CD4-positive, alpha-beta memory T cell (primary cell): ENCODE measurements at places on chromosomes 12 and 14. TPM values are rescaled to one million over a fixed set of nuclear protein-coding genes. Genes with fewer than 3 reads are reported as not detected.

GRCh38 chr14:22886500-22887259 is 3.7 kb downstream of the REM2 start:
- DNase-seq: peak; percentile 73
- H3K4me1 ChIP-seq: peaks cover 57% of the 10 kb centered on the region
- no peaks in the 10 kb centered on the region for H3K36me3 ChIP-seq
- H3K27me3 ChIP-seq: no peaks in the 10 kb centered on the region

GRCh38 chr12:13566292-13566691 is 369.8 kb downstream of the EMP1 start:
- no peak overlapping the region for H3K27ac ChIP-seq
- no peak for DNase-seq

- H3K27ac ChIP-seq: no peak overlapping the region
- no peaks in the 10 kb centered on the region for H3K27me3 ChIP-seq
- no peak for DNase-seq
Observed at GRCh38 chr12:110244372-110244771, 36.7 kb upstream of the ATP2A2 start.

- H3K27me3 ChIP-seq: no peaks in the 10 kb centered on the region
- no peaks in the 10 kb centered on the region for H3K4me1 ChIP-seq
- H3K36me3 ChIP-seq: no peaks in the 10 kb centered on the region
- H3K27ac ChIP-seq: no peak overlapping the region
- H3K4me3 ChIP-seq: no peak overlapping the region
- DNase-seq: no peak
Observed at GRCh38 chr12:24084800-24085199, 135.3 kb upstream of the SOX5 start.

DNA sequence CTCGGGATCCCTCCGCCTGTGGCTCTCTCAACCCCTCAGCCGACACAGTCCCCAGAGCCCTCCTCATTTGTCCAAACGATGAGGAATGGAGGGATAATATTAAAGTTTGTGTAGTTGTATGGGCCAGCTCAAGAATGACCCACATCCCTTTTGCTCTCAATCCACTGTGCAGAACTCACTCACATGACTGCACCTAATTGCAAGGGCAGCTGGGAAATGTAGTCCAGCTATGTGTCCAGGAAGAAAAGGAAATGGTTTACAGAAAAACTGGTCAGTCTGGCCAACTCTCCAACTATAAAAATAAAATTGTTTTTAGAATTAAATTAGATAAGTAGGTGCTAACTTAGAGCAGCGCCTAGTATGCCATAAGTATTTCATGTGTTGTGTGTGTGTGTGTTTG is 66.6 kb downstream of the GALNT8 start:
- no peaks in the 10 kb centered on the region for H3K36me3 ChIP-seq
- no peak for DNase-seq
- no peaks in the 10 kb centered on the region for H3K27me3 ChIP-seq
- H3K4me1 ChIP-seq: no peaks in the 10 kb centered on the region

DNA sequence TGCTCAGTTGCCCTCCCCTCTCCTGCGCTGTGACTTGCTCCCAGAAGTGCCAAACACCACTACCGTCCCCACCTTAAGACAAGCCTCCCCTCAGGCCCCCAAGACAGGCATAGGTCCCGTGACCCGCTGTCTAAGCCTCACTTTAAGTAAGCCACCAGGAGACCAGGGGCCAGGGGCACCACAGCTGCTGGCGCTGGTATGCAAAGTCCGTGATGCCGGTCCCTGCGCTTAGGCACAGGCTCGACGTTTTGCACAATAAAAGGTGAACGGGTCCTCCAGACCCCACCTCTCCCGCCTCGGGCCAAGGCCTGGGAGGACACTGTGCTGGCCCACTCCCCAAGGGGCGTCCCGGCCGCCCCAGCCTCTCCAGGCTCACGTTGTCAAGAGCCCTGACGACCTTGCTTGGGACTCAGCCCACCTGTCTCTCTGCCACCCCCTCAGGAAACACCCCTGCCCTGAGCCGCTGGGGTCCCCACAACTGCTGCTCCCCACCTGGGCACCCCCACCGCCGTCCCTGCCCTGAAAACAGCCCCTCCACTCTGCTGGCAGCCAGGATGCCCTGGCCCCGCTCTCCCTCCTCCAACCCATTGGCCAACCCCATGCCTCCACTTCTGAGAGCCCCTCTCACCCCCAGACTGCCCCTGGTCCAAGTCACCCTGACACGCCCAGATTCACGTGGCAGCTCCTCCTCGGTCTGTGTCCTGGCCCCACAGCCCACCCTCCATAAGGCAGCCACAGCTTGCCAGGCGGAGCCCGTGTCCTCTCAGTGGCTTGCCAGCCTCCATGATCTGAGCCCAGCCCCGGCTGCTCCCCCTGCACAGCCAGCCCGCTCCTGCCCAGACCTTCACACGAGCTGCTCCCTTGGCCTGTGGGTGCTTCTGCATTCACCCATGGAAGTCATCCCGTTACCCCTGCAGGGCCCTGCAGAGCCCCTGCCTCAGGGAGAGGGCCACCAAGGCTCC is 11.9 kb downstream of the JAG2 start:
- no peak for DNase-seq
- no peak overlapping the region for H3K27ac ChIP-seq
- H3K27me3 ChIP-seq: no peaks in the 10 kb centered on the region
- no peaks in the 10 kb centered on the region for H3K4me1 ChIP-seq
- no peaks in the 10 kb centered on the region for H3K36me3 ChIP-seq
- H3K4me3 ChIP-seq: no peak overlapping the region

DNA sequence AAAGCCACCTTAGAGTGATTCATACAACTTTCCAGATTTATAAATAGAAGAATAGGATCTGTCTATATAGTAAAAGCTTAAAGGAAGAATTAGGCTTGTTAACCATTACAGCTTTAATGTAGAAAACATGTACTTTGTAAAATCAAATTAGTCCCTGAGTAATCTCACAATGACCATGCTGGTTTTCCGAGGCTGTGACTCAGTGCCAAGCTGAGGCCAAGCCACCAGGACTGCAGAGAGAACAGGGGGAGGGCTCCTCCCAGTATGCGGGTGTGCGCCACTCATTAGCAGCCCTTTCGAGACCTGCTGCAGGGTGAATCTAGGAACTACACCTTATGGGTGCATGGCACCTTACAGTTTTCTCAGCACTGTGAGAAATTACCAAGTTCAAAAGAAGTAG is 167.0 kb downstream of the EFCAB11 start:
- H3K4me3 ChIP-seq: no peak overlapping the region
- DNase-seq: no peak
- H3K36me3 ChIP-seq: no peaks in the 10 kb centered on the region

DNA sequence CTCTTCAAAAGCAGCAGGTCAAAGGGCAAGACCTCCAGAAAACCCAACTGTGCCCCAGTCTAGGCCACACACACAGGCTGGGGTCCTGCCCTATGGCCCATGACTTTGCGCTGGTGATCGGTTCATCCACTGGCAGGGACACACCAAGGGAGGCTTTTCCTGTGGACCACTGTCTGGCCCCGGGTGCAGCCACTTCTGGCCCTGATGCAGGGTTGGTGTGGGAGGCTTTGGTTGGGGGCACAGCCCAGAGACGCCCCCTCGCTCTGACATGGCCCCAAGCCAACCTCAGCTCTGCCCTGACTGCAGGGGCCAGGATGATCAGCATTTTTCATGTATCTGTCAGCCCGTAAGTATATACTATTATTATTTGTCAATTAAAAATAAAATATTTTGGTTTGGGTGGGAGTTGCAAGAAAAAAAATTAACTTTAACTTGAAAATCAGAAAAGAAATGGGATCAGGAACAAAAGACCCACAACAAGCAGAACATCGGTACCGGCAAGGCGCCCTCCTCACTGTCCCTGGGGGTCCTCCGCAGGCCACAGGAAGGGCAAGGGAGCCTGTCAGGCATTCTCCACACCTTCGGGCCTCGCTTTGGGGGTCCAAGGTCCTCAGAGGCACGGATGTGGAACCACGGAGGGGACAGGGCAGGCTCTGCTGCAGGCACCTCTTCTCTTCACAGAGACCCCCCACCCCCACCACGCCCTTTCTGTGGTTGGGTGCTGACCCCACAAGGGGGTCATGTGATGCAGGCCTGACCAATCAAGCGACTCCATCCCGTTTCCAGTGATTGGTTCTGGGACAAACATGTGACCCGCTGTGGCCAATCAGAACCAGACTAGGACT is 181.5 kb upstream of the SFSWAP start:
- H3K27me3 ChIP-seq: no peaks in the 10 kb centered on the region
- no peak for DNase-seq
- peaks cover 16% of the 10 kb centered on the region for H3K4me1 ChIP-seq
- no peak overlapping the region for H3K4me3 ChIP-seq
- no peaks in the 10 kb centered on the region for H3K36me3 ChIP-seq

DNA sequence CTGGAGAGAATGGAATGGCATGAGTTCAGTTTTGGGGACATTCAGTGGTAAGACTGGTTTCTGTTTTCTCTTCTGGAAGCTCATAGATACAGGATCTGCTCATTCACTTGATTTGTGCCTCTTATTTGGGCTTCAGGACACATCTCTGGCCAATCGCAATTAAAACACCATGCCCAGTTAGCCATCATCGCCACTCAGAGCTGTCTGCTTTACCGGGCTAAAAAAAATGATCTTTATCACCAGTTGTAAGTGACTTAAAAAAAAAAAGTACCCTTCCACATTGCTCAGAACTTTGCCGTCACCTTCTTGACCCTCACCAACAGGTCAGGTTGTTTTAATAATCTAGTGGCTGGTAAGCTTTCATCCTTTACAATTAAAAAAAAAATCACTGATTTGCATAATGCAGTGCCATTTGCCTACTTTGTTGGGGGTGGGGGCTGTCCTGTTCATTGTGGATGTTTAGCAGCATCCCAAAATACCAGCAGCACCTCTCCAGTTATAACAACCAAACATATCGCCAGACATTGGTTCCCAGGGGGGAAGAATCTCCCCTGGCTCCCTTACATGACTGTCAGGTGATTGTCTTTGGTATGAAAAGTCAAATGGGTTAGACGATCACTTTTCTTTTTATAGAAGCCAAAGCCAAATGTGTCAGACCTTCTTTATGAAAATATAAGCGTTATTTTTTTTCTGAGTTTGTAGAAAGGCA is 150.1 kb downstream of the PRKCH start:
- DNase-seq: peak; percentile 47
- peaks cover 94% of the 10 kb centered on the region for H3K4me1 ChIP-seq
- peak overlapping the region; percentile 49 for H3K4me3 ChIP-seq
- no peaks in the 10 kb centered on the region for H3K27me3 ChIP-seq
- peak overlapping the region; percentile 66 for H3K27ac ChIP-seq
- peaks cover 16% of the 10 kb centered on the region for H3K36me3 ChIP-seq

DNA sequence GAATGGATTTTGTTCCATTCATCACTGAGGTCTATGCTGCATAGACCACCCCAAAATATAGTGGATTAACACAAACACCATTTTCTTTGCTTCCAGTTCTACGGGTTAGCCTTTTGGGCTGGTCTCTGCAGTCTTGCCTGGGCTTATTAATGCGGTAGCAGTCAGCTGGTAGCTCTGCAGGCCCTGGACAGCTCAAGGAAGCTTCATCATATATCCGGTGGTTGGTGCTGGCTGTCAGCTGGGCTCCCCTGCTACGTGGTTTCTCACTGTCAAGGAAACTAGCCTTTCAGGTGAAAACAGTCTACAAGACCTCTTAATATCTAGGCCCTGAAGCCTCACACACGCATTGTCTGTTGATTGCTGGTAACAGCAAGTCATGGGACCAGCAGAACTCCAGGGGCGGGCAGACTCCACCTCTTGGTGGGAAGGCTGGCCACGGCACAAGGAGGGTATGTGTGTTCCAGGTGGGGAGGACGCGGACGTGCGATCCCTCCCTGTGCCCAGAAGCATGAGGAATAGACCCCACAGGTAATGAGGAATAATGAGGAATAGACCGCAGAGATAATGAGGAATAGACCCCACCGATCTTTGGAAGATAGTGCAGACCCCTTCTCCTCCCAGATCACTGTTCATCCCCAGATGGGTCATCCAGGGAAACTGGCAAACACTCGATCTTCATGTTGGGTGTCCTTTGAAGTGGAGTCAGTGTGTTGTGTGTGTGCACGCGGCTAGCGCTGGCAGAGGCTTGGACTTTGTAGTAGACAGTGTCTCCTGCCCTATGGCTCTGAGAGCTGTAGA is 13.3 kb downstream of the TSPAN9 start:
- H3K4me3 ChIP-seq: no peak overlapping the region
- no peaks in the 10 kb centered on the region for H3K27me3 ChIP-seq
- no peaks in the 10 kb centered on the region for H3K4me1 ChIP-seq
- no peak overlapping the region for H3K27ac ChIP-seq

DNA sequence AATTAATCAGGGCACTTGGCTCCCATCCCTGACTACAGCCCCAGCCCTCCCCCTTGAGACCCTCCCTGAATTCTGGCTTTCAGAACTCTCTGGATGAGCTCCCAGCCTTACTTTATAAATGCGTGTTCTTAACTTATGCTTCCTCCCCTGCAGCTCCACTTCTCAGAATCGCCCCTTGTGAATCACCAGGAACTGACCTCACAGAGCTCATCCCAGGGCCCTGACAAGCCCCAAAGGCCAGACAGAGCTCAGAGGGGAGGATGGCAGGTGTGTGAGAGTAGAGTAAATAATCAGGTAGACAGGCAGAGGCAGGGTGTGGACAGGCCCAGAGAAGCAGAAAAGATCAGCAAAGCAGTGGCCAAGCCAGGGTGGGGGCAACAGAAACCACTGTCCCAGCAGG is 68.2 kb upstream of the FOXN3 start:
- H3K27ac ChIP-seq: no peak overlapping the region
- no peaks in the 10 kb centered on the region for H3K27me3 ChIP-seq
- peaks cover 8% of the 10 kb centered on the region for H3K36me3 ChIP-seq
- DNase-seq: no peak
- H3K4me3 ChIP-seq: no peak overlapping the region

- H3K27me3 ChIP-seq: peaks cover 7% of the 10 kb centered on the region
- no peak overlapping the region for H3K4me3 ChIP-seq
- H3K27ac ChIP-seq: no peak overlapping the region
- no peak for DNase-seq
Observed at GRCh38 chr14:62189698-62190097, 427.5 kb downstream of the SNAPC1 start.

- peaks cover 93% of the 10 kb centered on the region for H3K36me3 ChIP-seq
- no peak for DNase-seq
- peaks cover 25% of the 10 kb centered on the region for H3K4me1 ChIP-seq
Observed at GRCh38 chr12:119676022-119676421, 8.1 kb downstream of the PRKAB1 start.

DNA sequence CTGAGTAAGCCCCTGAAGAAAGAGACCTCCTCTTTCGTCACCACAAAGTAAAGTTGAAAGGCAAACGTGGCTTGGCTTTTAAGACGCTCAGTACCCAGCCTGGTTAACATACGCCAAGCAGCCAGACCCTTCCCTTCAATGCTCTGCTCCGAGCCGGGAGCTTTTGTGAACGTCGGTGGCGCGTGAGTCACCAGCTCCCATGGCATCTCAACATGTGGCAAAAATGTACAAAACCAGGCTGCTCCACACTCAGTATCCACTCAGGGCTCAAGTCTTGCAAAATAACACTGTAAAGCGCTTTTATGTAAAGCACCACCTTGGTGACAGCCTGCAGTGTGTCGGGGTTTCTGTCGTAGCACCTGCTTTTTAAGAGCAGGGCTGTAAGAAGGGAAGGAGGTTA is 89.0 kb downstream of the SETD3 start:
- no peaks in the 10 kb centered on the region for H3K27me3 ChIP-seq
- no peaks in the 10 kb centered on the region for H3K36me3 ChIP-seq
- no peak overlapping the region for H3K4me3 ChIP-seq
- no peak overlapping the region for H3K27ac ChIP-seq
- H3K4me1 ChIP-seq: peaks cover 12% of the 10 kb centered on the region
- no peak for DNase-seq

The CRACR2A gene
- total RNA-seq: 37.6 TPM

The CCDC59 gene
- 60.4 TPM for total RNA-seq

The TMEM121 gene
- 5.4 TPM for total RNA-seq

The IKZF4 gene
- 7.2 TPM for total RNA-seq

The TMEM229B gene
- total RNA-seq: 35.8 TPM

The VDR gene
- 3.2 TPM for total RNA-seq

The SPTB gene
- total RNA-seq: 0.09 TPM

The CISTR gene
- not detected for total RNA-seq

The SOX5 gene
- not detected for total RNA-seq

The FGF6 gene
- not detected for total RNA-seq

The CLEC1B gene
- total RNA-seq: not detected
